ENCODE measurements at places on chromosomes 3 and 15.
A peak's percentile ranks its signal among the peaks of the same experiment; 100 is the strongest.

- no peak for DNase-seq
Observed at GRCh38 chr15:57961919-57962318, 103.6 kb downstream of the ALDH1A2 start.

- DNase-seq: no peak
Observed at GRCh38 chr3:25355034-25355885, 72.8 kb upstream of the RARB start.

- DNase-seq: no peak
Observed at GRCh38 chr3:66014651-66015050, 24.1 kb downstream of the MAGI1 start.

DNA sequence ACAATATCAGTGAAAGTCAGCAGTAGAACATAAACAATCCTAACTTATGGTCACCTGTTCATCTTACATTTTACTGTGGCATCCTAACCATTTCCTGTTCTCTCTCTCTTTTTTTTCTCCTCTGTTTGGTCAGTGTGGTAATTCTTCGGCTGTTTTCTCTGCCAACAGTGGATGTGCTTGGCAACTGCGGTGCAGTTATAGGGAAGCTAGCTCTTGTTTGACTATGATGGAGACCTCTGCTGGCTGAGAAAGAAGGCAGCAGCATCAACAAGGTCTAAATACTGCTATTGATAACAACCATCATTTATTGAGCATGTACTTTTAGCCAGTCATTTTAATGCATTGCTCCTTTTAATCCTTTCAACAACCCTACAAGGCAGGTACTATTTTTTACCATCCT lies 723 bp upstream of the DRD3 start:
- DNase-seq: peak; percentile 31

DNA sequence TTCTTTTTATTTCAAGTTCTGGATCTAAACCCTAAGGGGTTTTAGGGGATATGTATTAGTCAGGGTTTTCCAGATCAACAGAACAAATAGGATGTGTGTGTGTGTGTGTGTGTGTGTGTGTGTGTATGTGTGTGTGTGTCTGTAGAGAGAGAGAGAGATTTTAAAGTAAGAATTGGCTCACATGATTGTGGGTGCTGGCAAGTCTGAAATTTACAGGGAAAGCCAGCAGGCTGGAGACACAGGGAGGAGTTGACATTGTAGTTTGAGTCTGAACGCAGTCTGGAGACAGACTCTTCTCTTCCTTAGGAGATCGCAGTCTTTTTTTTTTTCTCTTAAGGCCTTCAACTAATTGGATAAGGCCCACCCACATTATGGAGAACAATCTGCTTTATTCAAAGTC lies 428.8 kb upstream of the TBL1XR1 start:
- DNase-seq: no peak

DNA sequence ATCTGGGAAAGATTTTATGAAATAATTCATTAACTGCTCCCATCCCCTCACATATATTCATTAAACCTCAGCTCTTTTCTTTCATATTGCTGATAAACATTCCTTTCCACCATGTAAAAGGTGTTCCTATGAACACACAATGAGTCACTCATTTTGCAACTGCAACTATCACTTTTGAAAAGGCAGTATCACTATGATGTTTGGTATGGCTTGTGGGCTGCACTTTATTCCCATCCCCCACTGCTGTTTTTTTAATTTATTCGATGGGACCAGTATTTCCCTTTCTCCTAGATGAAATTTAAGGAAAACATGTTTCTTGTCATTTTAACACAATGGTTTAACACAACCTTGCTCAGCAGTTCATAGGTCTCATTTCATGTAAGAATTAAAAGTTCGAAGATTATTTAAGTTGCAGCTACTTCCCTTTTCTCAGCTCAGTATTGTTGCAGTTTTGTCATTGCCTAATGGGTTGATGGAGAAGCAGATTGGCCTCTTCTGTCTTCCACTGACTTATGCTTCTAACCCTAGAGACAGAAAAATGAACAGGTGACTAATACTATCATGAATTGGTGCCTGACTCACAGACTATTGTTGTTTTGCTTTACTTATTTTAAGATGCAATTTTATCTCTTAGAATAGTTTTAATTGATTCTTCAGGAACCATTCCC lies 280.3 kb downstream of the ZPLD1 start:
- no peak for DNase-seq

- no peak for DNase-seq
Observed at GRCh38 chr3:19917167-19917566, 16.9 kb downstream of the EFHB start.

GRCh38 chr3:31132132-31132769 lies 237.8 kb upstream of the GADL1 start:
- no peak for DNase-seq

GRCh38 chr15:78854833-78855372 lies 17.8 kb upstream of the MORF4L1 start:
- DNase-seq: no peak
